Stimulated activated CD8-positive, alpha-beta memory T cell treated with anti-CD3 and anti-CD28 coated beads, Interleukin-4, amount 100 ng/mL, for 1 hour (primary cell): ENCODE measurements at places on chromosomes 6 and 20.

- DNase-seq: no peak
These were observed 81.4 kb downstream of the LIN28B start for GRCh38 chr6:105038259-105038658.

- no peak for DNase-seq
These were observed 26.5 kb upstream of the SMIM29 start for GRCh38 chr6:34275128-34275804.

GRCh38 chr6:45712076-45712475 lies 303.6 kb downstream of the CLIC5 start:
- no peak for DNase-seq

DNA sequence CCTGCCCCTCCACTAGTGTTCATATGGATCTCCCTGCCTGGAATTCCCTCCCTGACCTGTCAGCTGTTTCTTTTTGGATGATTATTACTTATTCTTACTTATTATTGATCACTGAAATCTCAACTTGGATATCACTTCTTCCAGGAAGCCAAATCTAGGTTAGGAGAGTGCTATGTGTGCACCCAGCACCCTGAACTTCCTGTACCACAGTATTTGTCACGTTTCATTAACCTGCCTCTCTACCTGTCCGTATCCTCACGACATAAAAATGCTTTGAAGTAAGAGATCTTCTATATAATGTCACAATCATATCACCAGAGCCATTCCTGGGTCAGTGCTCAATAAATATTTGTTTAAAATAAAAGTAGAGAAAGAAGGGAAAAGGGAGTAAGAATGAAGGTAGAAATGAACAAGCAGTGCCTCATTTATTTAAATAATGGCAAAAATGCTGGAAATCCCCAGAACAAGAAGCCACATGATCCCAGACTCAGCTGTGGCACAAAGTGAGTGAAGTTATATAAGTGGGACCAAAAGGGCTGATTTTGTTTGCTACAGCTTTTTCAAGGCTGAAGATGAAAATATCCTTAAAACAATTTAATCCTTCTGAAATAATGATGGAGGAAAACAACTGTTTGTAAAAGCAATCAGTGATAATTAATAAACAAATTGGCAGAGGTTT lies 88.0 kb upstream of the MANEA start:
- DNase-seq: no peak

- DNase-seq: no peak
These were observed 24.8 kb upstream of the VSTM2L start for GRCh38 chr20:37877832-37878772.

GRCh38 chr6:128493877-128494276 lies 26.5 kb downstream of the PTPRK start:
- no peak for DNase-seq

GRCh38 chr6:42306439-42307140 lies 88.9 kb upstream of the MRPS10 start:
- DNase-seq: no peak

DNA sequence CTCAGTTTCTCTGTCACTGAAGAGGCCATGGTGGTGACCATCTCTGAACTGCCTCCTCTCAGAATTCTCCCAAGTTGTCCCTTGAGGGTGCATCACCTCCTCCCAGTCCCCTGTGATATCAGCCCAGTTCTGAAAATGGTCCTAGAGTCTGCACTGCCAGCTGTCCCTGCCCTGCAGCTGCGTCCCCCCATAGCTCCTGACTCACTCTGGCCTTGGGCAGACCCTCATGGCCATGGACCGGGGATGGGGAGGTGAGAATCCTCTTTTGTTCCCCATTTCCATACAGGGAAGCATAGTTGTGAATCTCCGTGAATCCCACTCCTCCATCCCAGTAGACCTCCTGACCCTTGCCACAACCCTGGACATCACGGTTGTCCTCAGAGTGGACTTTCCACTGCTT lies 4.5 kb downstream of the ETV7 start:
- DNase-seq: no peak
